ENCODE measurements at places on chromosomes 1 and 21. TPM values are rescaled to one million over a fixed set of nuclear protein-coding genes. Genes with fewer than 3 reads are reported as not detected.

- peak; percentile 48 for DNase-seq
- no peaks in the 10 kb centered on the region for H3K27me3 ChIP-seq
- H3K27ac ChIP-seq = no peak overlapping the region
- no peaks in the 10 kb centered on the region for H3K36me3 ChIP-seq
- H3K4me1 ChIP-seq = no peaks in the 10 kb centered on the region
- no peak overlapping the region for H3K4me3 ChIP-seq
Observed at GRCh38 chr1:53135735-53136114, 6.7 kb downstream of the SLC1A7 start.

GRCh38 chr1:244419024-244419423, 32.7 kb downstream of the ADSS2 start:
- H3K27me3 ChIP-seq = no peaks in the 10 kb centered on the region
- no peak for DNase-seq
- no peaks in the 10 kb centered on the region for H3K4me1 ChIP-seq
- H3K36me3 ChIP-seq = peaks cover 5% of the 10 kb centered on the region
- no peak overlapping the region for H3K4me3 ChIP-seq

DNA sequence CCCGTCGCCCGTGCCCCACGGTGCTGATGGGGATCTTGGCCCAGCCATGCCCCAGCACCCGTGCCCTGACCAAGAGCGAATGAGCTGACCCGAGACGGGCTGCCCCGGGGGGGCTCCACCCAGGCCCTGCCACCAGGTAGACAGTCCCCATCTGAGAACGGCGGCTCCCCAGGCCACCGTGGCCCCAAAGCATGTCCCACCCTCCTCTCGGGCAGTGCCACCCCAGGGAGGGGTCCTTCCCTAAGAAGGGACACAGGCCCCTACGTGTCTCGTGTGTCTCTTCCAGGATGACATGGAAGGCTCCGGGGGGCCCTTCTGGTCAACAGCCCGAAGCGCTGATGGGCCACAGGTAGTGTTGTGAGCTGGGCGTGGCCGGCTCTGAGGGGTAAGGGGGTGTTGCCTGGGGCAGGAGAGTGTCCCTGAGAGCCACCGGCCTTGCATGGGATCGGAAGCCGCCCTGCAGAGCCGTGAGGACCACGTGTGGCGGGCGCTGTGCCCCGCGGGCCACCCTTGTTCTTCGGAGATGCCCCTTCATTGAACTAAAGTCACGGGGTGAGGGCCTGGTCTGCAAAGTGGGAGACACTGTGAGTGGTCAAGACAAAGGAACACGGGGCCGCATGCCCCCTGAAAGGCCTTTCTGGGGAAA, 55.0 kb downstream of the SLC19A1 start:
- H3K4me3 ChIP-seq = no peak overlapping the region
- no peaks in the 10 kb centered on the region for H3K27me3 ChIP-seq
- no peaks in the 10 kb centered on the region for H3K36me3 ChIP-seq
- H3K4me1 ChIP-seq = no peaks in the 10 kb centered on the region

- peak overlapping the region; percentile 90 for H3K27ac ChIP-seq
- peak overlapping the region; percentile 81 for H3K4me3 ChIP-seq
- DNase-seq = no peak
- no peaks in the 10 kb centered on the region for H3K27me3 ChIP-seq
- no peaks in the 10 kb centered on the region for H3K36me3 ChIP-seq
- H3K4me1 ChIP-seq = no peaks in the 10 kb centered on the region
Observed at GRCh38 chr1:94540440-94541245, 916 bp downstream of the F3 start.

The DCST1 gene
- total RNA-seq = 0.66 TPM

GRCh38 chr1:182575540-182576149, 13.4 kb downstream of the RNASEL start:
- H3K27me3 ChIP-seq = no peaks in the 10 kb centered on the region
- H3K36me3 ChIP-seq = peaks cover 9% of the 10 kb centered on the region

DNA sequence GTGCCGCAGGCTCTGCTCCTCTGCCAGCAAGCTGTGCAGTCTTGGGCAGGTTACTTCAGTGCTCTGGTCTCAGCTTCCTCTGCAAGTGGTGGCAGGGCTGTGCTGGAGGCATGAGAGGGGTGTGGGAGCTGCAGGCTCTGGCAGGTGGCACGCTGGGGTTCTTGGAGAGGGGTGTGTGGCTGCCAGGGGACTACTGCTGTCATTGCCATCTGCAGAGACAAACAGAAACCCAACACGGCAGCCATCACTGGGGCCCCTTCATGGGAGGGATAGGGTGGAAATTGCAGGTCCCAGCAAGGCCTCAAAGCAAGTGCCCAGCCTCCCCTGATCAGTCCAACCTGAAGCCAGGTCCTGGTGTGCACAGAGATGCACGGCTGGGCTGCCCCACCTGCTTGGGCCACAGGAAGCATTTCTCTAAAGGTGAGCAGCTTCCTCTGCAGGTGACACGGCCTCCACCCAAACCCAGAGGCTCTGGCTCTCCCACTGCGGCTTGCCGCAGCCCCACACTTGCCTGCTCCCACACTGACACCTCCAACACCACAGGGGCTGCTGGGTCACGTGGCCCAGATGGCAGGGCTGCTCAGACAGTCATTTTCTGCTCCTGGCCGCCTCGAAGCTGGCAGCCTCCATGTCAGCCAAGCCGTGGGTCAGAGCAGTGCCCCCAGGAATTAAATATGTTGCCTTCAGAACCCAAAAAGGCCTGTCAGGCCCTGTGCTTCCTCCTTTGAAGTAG, 4.1 kb upstream of the COL6A2 start:
- no peaks in the 10 kb centered on the region for H3K27me3 ChIP-seq
- no peaks in the 10 kb centered on the region for H3K4me1 ChIP-seq
- no peak for DNase-seq
- H3K27ac ChIP-seq = no peak overlapping the region

GRCh38 chr1:207839083-207839413, 71.9 kb downstream of the CD34 start:
- peak overlapping the region; percentile 85 for H3K27ac ChIP-seq
- H3K4me1 ChIP-seq = peaks cover 10% of the 10 kb centered on the region
- H3K4me3 ChIP-seq = no peak overlapping the region
- H3K27me3 ChIP-seq = no peaks in the 10 kb centered on the region

GRCh38 chr1:21734526-21734925, 48.4 kb downstream of the USP48 start:
- DNase-seq = no peak
- H3K27me3 ChIP-seq = no peaks in the 10 kb centered on the region
- no peak overlapping the region for H3K4me3 ChIP-seq
- H3K36me3 ChIP-seq = peaks cover 4% of the 10 kb centered on the region
- no peaks in the 10 kb centered on the region for H3K4me1 ChIP-seq
- H3K27ac ChIP-seq = no peak overlapping the region

DNA sequence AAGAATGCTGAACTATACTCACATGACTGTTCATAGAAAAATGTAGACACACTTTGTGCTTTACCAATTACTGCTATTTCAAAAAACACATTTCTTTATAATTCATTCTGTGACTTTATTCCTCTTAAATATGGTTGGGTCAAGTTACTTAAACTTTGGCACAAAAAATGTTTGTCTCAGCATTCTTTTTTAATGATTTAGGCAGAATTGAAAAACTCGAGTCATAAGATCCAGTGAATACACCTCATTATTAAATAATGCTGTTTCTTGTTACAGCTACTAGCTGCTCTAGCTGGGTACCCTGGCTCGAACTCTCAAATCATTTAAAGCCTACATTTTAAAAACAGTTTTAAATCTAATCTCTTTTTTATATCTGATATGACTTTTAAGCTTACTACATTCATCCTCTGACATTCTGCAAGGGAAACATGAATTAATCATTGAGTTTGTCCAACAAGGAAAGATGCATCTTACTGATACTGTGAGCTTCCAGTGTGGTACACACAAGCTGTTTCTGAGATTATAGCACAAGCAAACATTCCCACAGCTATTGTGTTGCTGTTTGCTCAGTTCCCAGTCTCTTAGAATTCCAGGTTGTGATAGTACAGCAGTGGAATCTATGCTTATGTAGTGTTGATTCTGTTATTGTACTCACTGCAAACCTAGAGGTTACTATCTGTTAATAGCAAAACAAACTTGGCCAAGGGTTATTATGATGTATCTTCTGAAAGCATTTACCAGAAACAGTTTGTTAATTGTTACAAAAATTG, 746.5 kb downstream of the USP25 start:
- H3K27ac ChIP-seq = peak overlapping the region; percentile 15
- H3K36me3 ChIP-seq = no peaks in the 10 kb centered on the region
- no peaks in the 10 kb centered on the region for H3K27me3 ChIP-seq

The ASPM gene
- under 0.01 TPM for total RNA-seq

The ROR1 gene
- total RNA-seq = 5.9 TPM

DNA sequence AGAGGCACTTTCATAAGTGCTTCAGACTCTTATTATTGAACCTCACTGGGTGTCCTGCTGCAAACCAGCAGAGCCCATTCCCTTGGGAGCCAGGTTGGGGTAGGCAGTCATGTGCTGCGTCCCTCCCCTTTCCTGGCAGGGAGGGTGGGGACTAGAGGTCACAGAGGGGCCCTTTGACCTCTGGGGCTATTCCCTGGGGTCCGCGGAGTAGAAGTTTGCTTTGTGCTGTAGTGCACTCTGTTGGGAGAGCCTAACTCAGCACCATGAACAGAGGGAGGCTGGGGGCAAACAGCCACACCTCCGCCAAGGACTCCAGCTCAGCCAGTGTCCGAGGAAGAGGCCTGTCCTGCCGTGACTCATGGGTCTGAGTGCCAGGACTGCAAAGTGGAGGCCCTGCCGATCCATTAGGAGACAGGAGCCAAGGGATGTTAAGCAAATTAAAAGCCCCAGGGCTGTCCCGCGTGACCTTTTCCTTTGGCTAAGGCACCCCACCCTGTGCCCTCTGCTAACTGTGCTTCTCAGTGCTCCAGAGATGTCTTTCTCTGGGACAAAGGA, 3.0 kb upstream of the IGSF21 start:
- no peaks in the 10 kb centered on the region for H3K4me1 ChIP-seq
- no peak for DNase-seq
- no peaks in the 10 kb centered on the region for H3K36me3 ChIP-seq

DNA sequence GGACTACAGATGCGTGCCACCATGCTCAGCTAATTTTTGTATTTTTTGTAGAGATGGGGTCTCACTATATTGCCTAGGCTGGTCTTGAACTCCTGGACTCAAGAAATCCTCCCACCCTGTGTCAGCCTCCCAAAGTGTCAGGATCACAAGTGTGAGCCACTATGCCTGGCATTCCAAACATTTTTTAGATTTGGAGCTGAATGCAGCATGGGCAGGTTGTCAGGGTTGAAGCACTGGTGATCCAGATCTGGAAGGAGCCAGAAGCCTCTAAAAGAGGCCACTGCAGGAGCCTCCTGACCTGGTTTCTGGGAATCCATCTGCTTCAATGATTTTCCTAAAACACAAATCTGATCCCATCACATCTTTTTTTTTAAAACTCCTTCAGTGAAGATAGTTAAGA, 1.8 kb upstream of the CTPS1 start:
- H3K4me1 ChIP-seq = no peaks in the 10 kb centered on the region
- H3K36me3 ChIP-seq = no peaks in the 10 kb centered on the region
- DNase-seq = no peak
- no peak overlapping the region for H3K4me3 ChIP-seq
- H3K27me3 ChIP-seq = no peaks in the 10 kb centered on the region

- no peaks in the 10 kb centered on the region for H3K36me3 ChIP-seq
- H3K4me3 ChIP-seq = no peak overlapping the region
- no peak for DNase-seq
- no peaks in the 10 kb centered on the region for H3K4me1 ChIP-seq
- H3K27ac ChIP-seq = no peak overlapping the region
Observed at GRCh38 chr21:24681456-24681855, 925.8 kb downstream of the MRPL39 start.

The TEX38 gene
- total RNA-seq = not detected

DNA sequence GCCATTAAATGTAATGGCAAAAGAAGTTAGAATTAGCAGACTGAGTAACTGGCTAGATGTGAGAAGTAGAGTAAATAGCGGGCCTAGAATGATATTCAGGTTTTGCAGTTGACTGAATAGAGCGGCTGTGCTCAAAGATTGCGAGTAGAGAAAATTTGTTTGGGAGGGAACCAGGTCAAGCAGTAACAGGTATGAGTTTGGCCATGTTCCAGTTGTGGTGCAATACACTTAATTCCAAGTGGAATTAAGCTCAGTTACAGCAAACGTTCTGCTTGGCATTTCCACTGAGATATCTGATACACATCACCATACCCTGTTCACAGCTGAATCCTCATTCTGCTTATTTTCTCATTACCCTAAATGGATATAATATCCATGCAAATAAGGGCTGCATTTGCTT, 1382.9 kb downstream of the MRPL39 start:
- no peaks in the 10 kb centered on the region for H3K27me3 ChIP-seq
- DNase-seq = no peak
- H3K36me3 ChIP-seq = no peaks in the 10 kb centered on the region
- H3K4me3 ChIP-seq = no peak overlapping the region
- H3K4me1 ChIP-seq = no peaks in the 10 kb centered on the region

GRCh38 chr1:78003882-78004718, 639 bp upstream of the DNAJB4 start:
- H3K36me3 ChIP-seq = no peaks in the 10 kb centered on the region
- H3K4me1 ChIP-seq = no peaks in the 10 kb centered on the region
- DNase-seq = peak; percentile 48
- peak overlapping the region; percentile 63 for H3K4me3 ChIP-seq

- H3K4me1 ChIP-seq = no peaks in the 10 kb centered on the region
- H3K36me3 ChIP-seq = no peaks in the 10 kb centered on the region
- peak within 1 kb of the TSS; percentile 92 for H3K27ac ChIP-seq
- H3K27me3 ChIP-seq = no peaks in the 10 kb centered on the region
- peak; percentile 83 for DNase-seq
Observed at GRCh38 chr1:99969729-99970621, at the start of gene SLC35A3. Gene SLC35A3, plus strand, starts transcription at chr1:99969996. Its CDS starts 23,559 bp downstream, at chr1:99993555.

DNA sequence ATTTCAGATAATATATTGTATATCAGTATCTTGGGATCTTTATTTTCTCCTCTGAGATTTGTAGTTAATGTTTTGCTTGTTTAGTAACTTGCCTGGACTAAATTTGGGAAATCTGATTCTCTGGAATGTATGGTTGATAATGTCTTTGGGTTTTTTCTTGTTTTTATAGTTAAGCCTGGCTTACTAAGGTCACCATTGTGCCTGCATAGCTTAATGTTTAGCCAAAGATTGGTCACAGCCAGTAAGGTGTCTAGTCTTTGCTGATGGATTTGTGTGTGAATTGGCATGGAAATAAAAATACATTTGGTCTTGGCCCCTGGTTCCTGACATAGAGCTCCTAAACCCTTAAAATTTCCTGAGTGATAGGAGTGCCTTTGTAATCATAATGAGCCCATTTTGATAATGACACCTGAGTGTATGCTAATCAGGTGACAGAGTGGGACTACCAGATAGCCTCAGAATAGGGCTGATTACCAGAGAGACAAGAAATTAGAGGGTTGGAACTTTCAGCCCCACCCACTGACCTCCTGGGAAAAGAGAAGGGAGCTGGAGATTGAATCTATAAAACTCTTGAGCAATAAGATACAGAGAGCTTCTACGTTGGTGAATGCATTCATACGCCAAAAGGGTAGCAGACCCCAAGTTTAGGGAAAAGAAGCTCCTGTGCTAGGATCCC, 47.9 kb upstream of the NUF2 start:
- H3K4me3 ChIP-seq = no peak overlapping the region
- no peak for DNase-seq
- H3K36me3 ChIP-seq = no peaks in the 10 kb centered on the region
- no peaks in the 10 kb centered on the region for H3K27me3 ChIP-seq

DNA sequence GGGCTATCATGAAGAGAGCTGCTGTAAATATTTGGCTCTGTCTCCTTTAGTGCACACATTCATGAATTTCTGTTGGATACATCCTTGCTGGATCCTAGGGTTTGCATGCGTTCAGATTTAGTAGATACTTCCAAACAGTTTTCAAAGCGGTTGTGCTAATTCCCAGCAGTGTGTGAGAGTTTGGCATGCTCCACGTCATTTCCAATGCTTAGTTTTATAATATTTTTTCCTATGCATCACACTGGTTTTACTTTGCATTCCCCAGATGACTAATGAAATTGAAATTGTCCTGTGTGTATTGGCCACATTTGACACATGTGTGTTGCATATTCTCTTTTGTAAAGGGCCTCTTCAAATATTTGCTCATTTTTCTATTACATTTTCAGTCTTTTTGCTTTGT, 18.5 kb upstream of the AADACL3 start:
- no peaks in the 10 kb centered on the region for H3K4me1 ChIP-seq
- DNase-seq = no peak
- H3K27me3 ChIP-seq = no peaks in the 10 kb centered on the region
- H3K4me3 ChIP-seq = no peak overlapping the region
